ENCODE measurements at places on chromosomes 16 and 17.

DNA sequence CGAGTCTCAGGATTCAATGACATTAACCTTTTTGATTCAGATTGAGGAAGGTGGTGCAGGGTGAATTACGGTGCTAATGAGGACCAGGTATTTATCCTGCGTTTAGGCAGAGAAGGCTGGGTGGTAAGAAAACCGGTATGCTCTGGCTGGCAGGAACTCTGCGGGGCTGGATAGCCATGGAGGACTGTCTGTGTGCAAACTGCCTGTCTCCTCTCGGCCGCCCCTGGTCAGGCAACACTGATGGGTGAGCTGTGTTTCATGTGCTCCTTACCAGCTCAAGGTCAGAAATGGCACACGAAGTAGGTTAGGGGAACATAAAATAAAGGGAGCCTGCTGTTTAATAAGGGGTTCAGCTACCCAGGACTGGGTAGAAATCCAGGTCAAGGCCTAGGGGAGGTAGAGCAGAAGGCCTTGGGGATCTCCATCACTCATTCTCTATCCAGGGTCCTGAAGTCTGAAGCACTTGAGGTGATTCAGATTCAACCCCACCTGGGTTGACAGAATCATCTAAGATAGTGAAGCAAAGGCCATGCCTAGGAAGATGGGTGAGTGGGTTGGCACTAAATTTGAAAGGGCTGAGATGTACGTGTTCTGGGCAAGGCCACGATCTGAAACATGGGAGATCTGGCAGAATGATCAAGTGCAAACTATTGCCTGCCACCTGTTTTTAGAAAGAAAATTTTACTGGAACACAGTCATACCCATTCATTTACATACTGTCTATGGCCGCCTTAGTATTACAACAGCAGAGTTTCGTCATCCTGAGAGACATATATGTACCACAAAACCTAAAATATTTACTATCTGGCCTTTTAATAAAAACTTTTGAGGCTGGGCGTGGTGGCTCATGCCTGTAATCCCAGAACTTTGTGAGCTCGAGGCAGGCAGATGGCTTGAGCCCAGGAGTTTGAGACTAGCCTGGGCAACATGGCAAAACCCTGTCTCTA, 292.5 kb downstream of the XYLT1 start:
- no peak for DNase-seq

- no peak for DNase-seq
Measured at GRCh38 chr17:82180776-82181528, 31.7 kb downstream of the CCDC57 start.

GRCh38 chr16:15682105-15682570, 32.1 kb downstream of the NDE1 start:
- DNase-seq, result peak; percentile 24

DNA sequence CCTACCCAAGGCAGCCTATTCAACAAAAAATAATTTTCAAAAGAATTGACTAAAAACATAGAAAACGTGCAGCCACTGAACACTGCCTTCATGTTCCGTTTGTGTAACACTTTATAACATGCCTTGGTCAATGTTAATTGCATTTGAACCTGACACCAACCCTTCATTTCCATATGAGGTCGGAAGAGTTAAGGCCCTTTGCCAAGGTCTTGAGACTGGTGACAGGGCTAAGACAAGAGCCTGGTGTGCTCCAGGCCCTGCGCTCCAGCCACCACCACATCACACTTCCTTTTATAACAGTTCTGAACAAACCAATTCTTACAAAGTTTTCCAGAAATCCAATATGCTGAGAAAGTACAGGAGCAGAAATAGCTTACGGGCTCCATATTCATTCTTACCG, 4.2 kb downstream of the BBS2 start:
- no peak for DNase-seq

DNA sequence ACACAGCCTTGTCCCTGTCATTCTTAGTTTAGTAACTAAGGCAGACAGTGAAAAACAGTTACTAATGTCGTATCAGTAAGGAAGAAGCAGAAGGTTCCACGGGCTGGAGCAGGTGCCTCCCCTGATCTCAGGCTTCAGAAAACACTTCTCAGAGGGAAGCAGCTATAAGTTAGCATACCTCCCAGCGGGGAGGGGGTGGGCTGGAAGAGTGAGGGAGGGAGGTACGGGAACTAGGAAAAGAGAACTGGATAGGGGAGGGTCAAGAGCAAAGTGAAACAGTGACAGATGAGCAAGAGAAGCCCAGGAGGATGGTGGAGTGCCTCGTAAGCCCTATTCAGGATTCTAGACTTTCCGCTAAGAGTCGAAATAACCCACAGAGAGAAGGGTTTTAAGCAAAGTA, 186.3 kb upstream of the XYLT1 start:
- DNase-seq, result no peak

- DNase-seq, result no peak
Measured at GRCh38 chr17:29107084-29107483, 64.1 kb downstream of the PIPOX start.

DNA sequence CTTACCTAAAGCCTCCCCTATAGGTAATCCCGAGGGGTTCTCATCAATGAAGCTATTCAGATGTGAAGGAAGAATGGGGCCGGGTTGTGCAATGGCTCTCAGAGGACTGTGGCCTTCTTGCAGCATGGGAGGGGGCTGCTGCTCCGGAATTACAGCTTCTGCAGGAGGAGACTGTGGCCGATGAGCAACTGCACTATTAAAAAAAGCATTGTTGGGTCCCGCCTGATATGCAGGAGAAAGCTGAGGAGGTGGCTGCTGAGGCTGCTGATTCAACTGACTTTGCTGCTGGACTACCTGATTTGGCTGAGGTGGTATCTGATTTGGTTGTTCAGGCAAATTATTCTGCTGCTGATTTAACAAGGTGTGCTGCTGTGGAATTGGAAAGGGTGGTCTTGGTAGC, 64.8 kb downstream of the CACNG1 start:
- DNase-seq, result no peak

- DNase-seq, result peak; percentile 69
Measured at GRCh38 chr17:75565066-75565465, 22.5 kb upstream of the MYO15B start.

DNA sequence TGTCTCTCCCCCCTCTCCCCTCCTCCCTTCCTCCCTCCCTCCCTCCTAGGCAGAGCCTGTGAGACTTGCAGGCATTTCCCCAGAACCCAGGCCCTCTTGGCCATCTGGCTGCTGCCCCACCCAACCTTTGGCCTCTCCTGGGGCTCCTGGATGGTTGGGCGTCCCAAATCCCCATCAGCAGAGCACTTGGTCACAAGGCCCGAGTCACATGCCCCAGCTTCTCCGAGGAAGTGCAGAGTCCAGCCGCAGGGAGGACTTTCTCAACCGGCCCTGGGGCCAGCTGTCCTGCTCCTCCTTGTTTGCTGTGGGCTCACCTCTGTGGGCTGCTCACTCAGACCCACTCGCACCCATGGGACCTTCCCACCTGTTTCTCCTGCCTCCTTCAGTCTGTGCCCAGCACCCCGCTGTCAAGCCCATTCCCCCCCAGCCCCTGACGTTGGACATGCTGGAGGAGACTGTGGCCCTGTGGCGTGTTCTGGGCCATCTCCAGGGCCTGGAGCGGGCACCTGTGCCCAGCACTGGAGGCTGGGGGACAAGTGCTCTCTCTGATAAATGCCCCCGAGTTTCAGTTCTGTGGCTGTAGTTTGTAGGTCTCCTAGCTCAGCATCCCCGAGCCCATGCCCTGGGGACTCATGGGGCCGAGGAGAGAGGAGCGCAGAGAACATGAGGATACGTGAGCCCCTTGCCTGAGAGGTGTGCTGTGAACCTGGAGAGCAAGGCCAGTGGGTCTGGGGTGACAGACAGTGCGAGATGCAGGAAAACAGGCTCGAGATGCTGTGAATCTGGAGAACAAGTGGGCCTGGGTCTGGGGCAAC, 42.3 kb upstream of the ZNF750 start:
- DNase-seq, result no peak

DNA sequence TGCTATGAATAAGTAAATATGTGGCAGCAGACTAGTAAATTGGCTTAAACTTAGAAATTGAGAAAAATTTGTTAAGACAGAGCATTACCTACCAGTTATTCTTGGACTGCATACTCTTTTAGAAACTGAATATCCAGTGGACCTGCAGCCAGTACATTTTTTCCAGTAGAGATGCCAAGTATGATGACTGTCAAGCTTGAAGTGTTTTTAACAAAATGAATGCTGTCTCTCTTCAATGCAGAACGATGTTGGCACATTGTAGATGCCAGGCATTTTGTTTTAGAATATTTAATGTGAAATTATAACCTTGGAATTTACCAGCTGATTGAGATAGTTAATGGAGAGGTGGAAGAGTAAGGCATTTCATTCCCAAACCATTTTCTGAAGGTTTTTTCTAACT, 52.5 kb downstream of the NFAT5 start:
- DNase-seq, result no peak

GRCh38 chr17:46147296-46147695, 45.9 kb downstream of the KANSL1 start:
- no peak for DNase-seq

DNA sequence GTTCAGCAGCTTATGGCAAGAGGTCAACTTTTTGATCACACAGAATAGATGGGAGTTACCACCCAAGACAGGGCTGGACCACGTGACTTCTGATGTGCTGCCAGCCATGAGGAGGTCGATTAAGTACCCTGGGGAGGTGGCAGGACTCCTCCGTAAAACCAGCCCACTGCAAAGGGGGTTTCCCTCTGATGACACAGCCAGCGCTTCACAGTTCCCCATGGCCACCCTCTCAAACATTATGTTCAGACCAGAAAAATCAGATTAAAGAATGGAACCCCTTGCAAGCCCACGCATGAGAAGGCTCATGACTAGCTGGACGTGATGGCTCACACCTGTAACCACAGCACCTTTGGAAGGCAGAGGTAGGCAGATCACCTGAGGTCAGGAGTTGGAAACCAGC, 222.9 kb downstream of the CPPED1 start:
- DNase-seq, result no peak

- DNase-seq, result no peak
Measured at GRCh38 chr16:11604783-11605563, 18.3 kb upstream of the LITAF start.

Measured in urothelium cell line (cell line).